ENCODE measurements at places on chromosomes 2 and 18.

GRCh38 chr2:68193144-68193543, 35.5 kb downstream of the PNO1 start:
- DNase-seq, result no peak

DNA sequence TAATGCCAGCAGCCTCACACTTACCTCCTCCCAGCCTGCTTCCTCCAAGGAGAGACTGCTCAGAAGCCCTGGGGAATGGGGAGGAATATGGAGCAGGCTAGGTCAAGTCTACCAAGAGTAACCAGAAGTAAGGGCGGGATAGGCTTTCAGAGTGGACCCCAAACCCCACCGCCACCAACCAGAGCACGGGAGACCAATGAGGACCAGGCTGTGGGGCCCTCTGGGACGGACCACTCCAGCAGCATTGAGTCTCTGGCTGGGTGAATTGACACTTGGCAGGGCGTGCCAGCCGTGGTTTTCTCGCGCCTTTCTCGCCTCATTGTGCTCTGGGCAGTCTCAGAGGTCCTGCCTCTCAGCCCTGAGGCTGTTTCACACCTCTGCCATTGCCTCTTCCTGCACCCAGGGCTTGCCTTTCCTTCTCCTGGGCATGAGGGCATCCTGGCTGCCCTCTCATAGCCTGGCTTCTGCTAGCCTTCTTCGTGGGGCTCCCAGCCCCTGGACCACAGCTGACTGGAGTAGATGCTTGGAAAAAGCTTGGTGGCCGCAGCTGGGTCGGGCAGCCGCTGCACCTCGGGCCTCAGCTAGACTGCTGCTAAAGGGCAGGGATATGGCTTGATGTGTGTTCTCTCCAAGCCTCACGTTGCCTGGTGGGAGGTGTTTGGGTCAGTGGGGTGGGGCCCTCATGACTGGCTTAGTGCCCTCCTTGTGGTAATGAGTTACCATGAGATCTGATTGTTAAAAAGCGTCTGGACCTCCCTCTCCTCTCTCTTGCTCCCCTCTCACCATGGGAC, 40.5 kb upstream of the HS6ST1 start:
- DNase-seq, result no peak

DNA sequence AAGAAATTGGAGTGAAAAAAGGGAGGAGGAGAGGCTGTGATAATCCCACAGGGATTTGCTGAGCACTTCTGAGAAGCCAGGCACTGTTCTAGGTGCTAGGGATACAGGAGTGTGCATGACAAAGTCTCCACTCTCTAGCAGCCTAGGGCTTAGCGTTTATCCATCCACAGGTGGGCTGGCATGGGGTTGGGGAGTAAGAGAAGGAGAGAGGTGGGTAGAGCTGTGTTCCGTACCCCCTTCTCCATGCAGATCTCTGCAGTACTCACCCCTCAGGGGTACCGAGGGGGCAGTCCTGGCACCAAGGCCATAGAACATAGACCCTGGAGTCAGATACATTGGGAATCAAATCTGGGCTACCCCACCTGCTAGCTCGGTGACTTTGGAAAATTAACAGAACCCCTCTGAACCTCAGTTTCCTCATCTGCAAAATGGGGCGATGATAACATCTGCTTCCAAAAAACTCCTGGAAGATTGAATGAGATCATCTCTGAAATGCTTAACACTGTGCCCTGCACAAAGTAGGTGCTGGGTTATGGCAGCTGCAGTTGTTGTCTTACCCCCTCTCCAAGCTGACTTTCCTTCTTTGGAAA, 18.6 kb downstream of the FOSL2 start:
- no peak for DNase-seq

DNA sequence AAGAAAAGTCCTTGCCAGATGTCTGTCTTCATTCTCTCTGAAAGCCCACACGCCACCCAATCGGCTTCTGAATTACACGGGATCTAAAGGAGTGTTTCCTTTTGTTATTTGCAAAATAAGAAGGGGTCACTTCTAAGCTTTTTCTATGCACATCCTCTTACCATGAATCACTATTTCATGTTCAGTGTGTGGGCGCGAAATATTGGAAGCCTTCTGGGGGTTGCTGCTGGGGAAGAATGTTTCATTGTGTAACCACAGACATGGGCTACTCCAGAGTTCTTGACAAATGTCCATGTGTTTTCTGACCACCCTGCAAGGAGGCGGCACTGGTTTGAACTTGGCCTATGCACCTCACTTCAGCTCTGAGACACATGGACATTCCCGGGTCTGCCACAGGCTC, 133.6 kb upstream of the APCDD1 start:
- DNase-seq, result no peak

DNA sequence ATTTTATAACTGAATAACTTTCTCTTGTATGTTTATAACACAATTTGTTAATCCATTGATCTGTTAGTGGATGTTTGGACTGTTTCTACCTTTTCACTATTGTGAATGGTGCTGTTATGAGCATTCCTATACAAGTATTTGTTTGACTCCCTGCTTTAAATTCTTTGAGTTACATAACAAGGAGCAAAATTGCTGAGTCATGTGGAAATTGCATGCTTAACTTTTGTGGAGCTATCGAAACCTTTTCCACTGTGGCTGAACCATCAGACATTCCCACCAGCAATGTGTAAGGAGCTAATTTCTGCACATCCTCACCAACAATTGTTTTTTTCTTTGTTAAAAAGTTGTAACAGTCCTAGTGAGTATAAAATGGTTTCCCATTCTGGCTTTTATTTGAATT, 415.5 kb downstream of the CBLN2 start:
- DNase-seq, result no peak

GRCh38 chr2:108182489-108182888, 57.3 kb upstream of the SULT1C3 start:
- DNase-seq, result no peak

- peak; percentile 66 for DNase-seq
These were observed 37.5 kb upstream of the ZNF385B start for GRCh38 chr2:179898873-179899272.

- DNase-seq, result no peak
These were observed 324.9 kb upstream of the SLC14A2 start for GRCh38 chr18:45290364-45290763.

DNA sequence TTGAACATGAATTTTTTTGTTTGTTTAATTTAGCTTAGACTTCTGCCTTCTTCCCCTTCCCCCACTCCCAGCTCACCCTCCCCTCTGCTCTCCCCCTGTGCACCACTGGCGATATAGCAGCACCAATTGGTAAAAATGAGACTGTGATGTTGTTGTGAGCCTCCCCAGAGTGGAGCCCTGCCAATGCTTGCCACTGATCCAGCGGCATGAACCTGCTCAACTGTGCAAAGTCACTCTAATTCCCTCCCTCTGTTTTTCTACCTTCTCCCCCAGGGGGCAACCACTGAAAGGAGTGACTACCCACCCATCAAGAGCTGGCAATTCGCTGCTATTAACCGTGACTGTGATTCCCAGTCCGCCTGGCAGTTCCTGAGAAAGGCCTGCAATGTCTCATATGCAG, 30.2 kb downstream of the KLHL14 start:
- DNase-seq, result peak; percentile 2

DNA sequence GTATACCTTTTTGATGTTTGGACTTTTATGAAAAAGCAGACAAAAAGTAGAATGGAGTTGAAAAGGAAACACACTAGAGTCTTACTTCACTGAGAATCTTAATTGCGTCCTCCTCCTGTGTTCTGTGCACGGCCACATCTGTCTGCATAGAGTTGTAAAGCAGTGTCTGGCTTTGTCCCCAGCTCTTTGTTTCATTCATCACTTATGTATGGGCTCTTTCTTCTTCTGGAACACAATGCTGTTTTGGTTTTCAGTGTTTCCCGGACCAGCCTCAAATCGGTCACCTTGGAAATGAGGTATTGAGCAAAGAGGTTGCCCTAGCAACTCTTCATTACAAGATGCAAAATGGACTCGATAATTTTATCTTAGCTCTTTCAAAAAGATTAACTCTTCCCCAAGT, 104.3 kb upstream of the CNGA3 start:
- no peak for DNase-seq

- DNase-seq, result peak; percentile 40
These were observed 811 bp downstream of the ADD2 start for GRCh38 chr2:70767079-70767698.

DNA sequence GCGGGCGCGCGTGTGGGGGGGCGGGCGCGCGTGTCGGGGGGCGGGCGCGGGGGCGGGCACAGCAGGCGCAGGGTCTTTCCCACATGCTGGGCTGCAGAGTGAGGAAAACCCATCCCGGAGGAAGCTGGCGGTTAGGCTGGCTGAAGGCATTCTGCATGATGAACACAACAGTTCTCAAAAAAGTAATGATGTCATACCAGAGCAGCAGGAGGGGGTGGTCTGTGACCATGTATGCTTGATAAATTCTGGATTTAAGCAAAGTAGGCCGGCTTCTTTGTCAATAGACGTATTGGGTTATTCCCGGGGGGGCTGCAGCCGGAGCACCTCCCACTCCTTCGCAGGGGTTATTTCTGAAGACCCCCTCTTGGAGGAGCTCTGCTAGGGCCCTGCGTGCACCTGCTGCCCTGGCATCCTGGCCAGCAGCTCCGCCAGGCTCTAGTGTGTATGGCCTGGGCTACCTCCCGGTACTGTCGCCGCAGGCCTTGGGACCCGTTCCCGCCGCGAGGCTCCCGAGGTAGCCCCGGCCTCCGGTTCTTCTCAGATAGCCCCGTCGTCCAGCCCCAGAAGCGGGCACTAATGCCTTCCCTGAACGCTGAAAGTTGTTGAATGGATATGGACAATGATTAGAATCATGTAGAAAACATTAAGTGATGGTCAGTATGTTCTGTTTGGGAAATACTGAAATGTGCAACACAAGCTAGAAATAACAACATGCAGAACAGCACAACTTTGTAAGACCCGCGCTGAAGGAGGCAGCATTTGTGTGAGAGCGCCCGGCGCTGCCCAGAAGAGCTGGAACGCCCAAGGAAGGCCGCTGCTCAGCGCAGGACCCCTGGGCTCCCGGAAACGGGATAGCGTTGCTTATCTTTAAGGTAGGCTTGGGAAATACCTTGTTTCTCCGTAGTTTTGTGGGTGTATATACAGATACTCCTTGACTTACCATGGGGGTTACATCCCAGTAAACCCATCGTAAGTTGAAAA, 101.4 kb upstream of the RAB6C start:
- DNase-seq, result peak; percentile 56

DNA sequence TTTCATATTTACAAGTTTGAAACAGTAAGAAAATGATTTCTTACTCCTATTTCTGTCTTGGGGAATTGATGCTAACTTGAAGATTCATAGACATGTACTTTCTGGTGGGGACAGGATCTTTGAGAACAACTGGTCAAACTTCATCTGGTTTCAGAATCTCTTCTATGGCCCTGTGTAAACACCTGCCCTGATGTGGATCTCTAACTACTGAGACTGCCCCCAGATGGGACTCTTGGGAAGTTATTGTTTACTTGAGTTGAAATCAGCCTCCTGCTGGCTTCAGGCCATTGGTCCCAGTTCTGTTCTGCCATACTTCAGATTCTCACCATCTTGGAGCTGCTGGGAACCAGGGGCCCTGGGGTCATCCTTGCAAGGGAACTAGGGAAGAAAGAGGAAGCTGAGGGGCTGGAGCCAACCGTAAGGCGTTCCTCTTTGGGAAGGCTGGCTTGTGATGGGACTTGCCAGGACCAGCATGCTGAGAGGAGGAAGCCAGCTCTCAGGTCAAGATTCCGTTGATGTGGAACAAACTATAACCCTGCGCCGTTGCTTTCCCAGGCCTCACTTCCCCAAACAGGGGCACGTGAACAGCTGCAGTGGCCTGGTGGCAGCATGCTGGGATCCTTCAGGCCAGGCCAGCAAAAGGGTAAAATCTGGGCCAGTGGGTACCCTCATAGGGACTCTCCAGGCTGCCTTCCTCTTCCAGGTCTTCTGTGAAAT, 135.5 kb upstream of the CXCR4 start:
- DNase-seq, result no peak

DNA sequence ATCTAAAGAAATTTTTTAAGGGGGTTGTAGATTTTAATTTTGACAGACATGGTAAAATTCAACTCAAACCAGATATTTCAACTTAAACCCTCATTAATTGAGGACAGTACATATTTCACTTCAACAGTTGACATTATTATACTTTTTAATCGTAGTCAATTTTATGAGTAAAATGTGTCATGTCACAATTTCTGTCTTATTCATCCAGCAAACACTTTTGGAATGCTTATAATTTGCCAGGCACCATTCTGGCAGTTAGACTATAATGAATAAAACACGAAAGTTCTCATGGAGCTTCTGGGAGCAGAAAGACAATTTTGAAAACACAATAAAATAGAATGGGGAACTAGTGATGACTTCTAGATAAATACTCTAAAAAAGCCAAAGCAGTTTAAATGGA, 1094.8 kb downstream of the SUCLG1 start:
- DNase-seq, result no peak

DNA sequence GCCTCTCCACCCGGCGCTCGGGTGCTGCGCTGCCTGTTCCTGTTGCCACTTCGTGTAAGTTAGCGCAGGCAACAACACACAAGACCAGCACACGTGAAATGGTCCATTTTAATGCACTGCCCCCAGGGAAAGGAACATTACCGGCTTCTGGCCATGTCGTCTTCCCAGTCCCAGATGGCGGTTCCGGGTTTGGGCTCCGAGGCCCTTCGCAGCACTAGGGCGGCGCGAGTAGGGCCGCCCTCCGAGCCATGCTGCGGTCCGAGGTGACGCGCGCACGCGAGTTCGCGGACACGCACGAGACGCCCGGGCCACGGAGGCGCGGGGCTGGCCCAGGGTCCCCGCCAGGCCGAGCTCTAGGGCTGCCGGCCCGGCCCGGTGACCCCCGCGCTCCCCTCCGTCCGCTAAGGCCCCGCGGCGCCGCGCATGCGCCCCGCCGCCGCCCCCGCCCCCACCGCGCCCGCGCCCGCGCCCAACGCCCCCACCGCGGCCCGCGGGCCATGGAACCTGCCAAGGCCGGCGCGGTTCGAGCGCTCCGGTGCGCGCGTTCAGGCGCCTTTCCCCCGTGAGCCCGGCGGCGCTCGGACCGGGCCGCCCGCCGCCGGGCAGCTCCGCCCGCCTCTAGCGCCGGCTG, 367 bp upstream of the ZNF236 start:
- DNase-seq, result no peak

GRCh38 chr2:231988179-231988866, 26.8 kb downstream of the DIS3L2 start:
- no peak for DNase-seq

DNA sequence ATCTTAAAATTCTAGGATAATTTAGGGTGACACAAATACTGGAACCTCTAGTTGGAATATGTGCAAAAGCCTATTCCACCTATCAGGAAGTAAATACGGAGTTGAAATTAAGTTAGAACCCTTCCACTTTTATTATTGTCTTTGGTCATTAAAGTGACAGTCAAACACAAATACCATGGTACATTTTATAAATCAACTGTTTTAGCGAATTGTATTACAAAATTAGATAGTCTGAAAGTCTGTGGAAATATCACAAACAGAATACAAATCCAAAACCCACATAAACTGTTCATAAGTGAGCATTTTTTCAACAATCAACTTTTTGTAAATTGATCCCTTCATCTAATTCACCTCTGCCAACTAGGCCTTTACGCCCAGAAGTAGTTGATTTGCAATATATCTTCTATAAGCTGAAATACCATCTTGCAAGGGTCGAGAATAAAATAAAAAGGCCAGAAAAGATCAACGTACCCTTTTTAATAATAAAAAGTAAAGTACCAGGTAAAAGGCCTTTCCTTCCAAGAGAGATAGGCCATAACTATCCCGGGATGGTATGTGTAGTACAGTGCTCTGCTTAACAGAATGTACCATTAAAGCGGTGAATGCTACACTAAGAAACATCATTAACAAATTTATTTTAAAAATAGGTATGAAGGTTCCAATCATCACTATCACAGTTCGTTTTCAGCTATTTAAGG, 1.3 kb downstream of the USP34 start:
- no peak for DNase-seq

GRCh38 chr18:33576999-33577646, 896 bp upstream of the ASXL3 start:
- DNase-seq, result no peak
